Stimulated activated CD8-positive, alpha-beta memory T cell treated with anti-CD3 and anti-CD28 coated beads, Interleukin-7, amount 100 ng/mL, for 4 hours (primary cell): ENCODE measurements at places on chromosomes 3 and 15.

- no peak for DNase-seq
Measured at GRCh38 chr15:67059127-67059553, 6.3 kb upstream of the SMAD3 start.

DNA sequence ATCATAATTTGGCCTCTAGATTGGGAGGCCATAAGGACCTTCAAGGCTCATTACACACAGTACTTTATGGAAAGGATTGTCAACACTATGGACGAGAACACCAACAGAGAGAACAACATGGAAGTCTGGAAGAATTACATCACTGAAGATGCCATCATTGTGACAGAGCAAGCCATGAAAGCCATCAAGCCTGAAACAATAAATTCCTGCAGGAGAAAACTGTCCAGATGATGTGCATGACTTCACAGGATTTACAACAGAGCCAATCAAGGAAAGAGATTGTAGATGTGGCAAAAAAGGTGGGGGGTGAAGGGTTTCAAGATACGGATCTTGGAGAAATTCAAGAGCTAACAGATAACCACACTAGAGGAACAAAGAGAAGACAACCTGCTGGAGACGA, 15.9 kb downstream of the IL17RB start:
- DNase-seq = no peak

- DNase-seq = no peak
Measured at GRCh38 chr3:126665959-126666657, 11.2 kb upstream of the TXNRD3 start.

GRCh38 chr3:74302969-74303368, 311.5 kb downstream of the CNTN3 start:
- DNase-seq = no peak

- DNase-seq = no peak
Measured at GRCh38 chr3:24530471-24530870, 35.8 kb upstream of the THRB start.

DNA sequence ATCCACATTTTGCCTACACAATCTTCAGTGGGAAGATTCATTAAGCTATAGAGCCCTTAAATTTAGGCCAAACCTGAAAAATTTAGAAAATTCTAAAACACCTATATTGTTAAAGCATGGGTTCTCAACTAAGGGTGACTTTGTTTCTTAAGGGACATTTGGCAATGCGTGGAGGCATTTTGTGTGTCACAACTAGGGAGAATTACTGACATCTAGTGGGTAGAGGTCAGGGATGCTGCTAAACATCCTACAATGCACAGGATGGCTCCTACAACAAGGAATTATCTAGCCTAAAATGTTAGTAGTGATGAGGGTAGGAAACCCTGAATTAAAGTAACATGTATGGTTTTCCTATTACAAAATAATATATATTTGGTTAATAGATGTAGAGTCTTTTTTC, 55.8 kb downstream of the TBC1D5 start:
- DNase-seq = no peak

GRCh38 chr3:36991923-36992805, 767 bp downstream of the EPM2AIP1 start:
- no peak for DNase-seq

DNA sequence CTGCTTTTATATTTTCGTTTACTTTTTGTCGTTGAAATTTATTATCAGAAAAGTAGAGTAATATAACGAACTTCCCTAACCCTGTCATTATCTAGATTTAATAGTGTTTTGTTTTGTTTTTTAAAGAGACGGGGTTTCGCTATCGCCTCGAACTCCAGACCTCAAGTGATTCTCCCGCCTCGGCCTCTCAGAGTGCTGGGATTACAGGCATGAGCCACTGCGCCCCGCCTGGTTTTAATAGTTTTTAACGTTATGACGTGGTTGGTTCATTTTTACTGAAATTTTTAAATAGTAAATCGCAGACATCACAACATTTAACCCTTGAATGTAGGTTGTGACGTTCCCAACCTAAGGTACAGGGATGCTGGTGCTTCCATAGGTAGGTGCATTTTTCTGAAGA, 1.0 kb downstream of the NGRN start:
- DNase-seq = no peak
